Effector memory CD8-positive, alpha-beta T cell (primary cell): ENCODE measurements at places on chromosomes 12 and 14.

DNA sequence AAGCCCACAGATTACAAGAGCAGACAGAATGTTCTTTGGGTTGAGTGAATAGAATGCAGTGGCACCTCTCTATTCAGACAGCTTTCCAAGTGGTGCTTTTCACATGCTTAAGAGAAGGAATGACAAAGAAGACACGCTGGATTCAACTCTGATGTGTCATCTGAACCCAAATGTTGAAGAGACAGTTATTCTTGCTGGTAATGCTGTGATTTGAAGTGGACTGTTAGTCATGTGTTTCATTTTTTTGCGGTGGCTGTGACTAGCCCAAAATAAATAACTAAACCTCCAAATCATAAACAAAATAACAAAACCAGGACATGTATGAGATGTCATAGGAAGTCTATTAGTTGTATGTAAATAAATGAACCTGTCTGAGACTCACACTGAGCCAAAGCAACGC, 391.8 kb upstream of the PRICKLE1 start:
- DNase-seq = no peak

DNA sequence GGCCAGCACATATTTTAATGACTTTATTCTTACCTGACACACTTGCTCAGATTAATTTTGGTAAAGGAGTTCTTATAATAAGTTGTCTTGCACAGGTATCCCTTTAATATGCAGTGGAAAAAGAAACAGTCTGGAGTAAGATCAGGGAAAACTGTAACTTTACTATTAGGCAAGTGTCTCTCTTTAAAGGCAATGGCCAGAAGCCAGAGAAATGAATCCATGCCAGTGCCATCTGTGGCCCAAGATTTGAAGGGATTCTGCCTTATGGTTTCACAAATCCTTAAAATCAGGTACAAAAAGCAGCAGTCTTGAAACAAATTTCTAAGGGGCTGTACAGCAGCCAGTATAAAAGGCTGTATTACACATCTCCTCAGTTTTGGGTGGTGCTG, 22.4 kb downstream of the NFYB start:
- DNase-seq = no peak

GRCh38 chr12:128009108-128009507, 257.9 kb upstream of the TMEM132C start:
- no peak for DNase-seq

GRCh38 chr14:90491221-90491885, 94.5 kb downstream of the CALM1 start:
- DNase-seq = no peak

DNA sequence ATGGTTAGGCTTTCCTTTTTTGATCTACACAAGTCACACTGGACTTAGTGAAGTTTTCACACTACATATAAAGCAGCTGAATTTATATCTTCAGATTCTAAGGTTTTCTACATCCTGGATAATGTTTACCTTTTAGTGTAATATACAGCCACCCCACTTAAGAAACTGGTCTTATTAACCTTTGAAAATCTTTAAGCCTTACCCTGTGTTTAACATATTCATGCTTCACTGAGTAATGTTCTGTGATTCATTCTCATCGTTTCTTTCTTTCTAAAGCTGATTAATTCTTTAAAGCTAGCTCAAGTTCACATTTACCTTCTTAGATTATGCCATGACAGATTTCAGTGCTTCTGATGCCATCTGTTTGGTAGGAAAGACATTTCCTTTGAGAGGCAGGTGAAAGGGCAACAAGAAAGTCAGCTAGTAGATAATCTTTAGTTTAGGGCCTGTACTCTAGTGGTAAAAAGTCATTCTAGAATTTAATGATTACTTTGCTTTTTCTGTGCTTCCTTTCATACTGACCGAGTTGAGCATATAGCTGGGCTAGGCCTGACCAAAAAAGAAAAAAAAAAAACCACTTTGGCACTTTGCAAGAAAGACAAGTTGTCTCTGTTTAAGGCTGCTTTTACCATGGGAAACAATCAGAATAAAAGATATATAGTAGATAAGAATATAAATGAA, 690.9 kb upstream of the FBXO33 start:
- no peak for DNase-seq

DNA sequence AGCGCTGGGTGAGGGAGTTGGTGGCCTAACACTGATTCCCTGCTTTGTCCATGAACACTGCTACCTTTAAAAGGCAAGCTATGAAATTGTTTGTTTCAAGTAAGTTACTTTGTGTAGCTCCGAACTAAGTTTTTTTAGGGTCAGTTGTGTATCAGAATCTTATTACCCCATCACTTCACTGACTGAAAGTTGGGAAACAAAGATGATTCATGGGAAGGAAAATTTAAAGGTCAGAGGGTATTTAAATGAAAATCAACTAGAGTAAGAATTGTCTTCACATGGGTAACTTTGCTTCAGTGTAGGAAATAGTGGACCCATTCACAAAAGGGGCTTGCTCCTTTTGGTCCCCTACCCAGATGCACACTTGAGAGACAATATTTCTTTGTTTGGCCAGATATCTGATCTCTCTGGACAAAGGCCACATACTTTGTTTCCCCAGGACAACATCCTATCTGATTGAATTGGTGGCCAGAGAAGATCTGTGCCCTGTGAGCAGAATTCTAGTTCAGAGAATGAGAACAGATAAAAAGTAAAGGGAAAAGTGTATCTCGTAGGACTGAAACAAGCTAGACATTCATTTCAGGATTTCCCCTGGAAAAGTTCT, 53.5 kb downstream of the RAB35 start:
- DNase-seq = no peak

DNA sequence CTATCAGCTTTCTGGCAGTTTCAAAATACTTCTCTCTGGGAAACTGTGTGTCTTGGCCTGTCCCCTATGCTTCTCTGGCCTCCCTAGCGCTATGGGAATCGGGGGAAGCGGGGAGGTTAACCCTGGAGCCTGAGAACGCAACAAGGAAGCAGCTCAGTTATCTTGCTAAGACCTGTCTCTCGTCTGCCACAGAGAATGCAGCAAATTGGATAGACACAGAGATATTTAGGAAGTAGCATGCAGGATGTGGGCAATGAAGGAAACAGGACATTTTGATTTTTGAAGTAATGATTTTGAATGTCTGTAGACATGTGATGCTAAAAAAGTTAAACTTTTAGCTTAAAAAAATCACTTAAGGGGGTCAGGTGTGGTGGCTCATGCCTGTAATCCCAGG, 6.6 kb upstream of the CALCOCO1 start:
- no peak for DNase-seq

DNA sequence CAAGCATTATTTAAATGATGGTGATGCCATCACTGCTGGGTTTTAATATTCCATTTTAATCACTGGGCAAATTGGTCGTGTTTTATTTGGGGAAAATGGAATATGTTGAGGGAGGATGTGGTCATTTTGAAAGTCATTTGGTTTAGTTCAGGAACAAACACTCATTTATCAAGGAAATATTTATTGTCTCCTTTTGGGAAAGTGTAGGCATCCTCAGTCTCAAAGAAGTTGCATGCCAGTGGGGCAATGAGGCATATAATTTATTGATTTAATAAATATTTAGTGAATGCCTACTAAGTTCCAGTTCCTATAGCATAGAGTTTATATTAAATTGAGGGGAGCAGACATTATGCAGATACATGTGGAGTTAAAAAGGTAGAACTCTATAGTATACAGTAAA, 134.3 kb downstream of the NPAS3 start:
- DNase-seq = no peak

DNA sequence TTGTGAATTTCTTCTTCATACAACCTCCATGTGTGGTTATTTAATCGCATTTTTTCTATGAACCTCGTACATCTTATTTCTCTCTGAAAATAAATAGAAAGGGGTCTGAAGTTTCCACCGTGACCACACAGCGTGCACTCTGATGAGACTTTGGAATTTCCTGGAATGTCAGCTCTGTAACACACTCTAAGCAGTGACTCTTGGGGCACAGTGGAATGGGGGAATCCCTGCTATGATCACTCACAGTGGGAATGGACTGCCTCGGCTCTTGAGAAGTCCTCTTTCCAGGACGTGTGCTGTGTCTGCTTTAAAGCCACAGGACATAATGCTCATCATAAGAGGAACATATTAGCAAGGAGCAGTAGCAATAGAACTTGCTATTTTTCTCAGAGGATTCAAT, 416.2 kb downstream of the EGLN3 start:
- no peak for DNase-seq
